ENCODE measurements at places on chromosomes 5 and 9.
A peak's percentile ranks its signal among the peaks of the same experiment; 100 is the strongest.

DNA sequence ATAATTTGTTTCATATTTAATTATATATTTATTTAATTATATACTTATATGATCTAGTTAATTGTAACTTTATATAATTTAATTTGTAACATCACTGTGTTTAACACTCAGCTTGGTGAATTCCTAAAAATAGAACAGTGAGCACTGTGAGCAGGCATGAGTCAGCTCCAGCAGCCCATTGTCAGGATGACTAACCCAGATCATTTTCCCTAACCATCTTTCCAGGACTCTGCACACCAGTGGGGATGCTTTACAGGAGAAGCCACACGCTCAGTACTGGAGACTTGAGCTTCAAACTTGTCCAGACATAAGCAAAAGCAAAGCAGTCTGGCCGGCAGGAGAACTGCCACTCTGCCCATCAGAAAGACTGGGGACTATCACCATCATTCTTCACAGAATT, 446.2 kb upstream of the TRPC7 start:
- DNase-seq = no peak

GRCh38 chr5:147854894-147855773, 23.4 kb upstream of the SCGB3A2 start:
- no peak for DNase-seq

DNA sequence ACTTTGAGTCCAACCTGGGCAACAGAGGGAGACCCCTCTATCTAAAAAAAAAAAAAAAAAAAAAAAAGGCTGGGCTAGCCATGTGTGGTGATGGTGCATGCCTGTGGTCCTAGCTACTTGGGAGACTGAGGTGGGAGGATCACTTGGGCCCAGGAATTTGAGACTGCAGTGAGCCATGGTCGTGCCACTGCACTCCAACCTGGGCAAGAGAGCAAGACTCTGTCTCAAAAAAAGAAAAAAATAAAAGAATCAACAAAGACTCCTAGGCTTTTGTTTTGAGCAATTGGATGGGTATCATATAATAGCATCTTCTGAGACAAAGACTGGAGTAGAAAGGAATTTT, 481.7 kb upstream of the PAPPA start:
- DNase-seq = no peak

- no peak for DNase-seq
Measured at GRCh38 chr9:4530375-4530774, 40.1 kb downstream of the SLC1A1 start.

DNA sequence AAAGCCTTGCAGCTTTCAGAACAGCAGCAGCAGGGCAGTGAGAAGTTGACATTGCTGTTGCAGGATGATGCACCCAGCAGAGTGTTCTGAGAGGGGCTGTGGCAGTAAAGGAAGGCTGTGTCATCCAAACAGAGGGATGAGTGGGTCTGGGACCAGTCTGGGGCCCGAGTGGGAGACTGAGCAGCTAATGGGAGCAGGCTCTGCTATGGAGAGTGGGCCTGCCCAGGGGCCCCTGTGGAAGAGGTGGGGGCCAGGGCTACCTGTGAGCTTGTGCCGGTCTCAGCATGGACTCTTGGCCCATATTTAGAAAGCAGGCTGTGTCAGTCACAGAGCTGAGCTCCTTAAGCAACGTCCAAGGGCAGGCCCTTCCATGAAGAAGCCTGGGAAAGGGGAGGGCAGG, 26.0 kb upstream of the PITX1 start:
- no peak for DNase-seq

DNA sequence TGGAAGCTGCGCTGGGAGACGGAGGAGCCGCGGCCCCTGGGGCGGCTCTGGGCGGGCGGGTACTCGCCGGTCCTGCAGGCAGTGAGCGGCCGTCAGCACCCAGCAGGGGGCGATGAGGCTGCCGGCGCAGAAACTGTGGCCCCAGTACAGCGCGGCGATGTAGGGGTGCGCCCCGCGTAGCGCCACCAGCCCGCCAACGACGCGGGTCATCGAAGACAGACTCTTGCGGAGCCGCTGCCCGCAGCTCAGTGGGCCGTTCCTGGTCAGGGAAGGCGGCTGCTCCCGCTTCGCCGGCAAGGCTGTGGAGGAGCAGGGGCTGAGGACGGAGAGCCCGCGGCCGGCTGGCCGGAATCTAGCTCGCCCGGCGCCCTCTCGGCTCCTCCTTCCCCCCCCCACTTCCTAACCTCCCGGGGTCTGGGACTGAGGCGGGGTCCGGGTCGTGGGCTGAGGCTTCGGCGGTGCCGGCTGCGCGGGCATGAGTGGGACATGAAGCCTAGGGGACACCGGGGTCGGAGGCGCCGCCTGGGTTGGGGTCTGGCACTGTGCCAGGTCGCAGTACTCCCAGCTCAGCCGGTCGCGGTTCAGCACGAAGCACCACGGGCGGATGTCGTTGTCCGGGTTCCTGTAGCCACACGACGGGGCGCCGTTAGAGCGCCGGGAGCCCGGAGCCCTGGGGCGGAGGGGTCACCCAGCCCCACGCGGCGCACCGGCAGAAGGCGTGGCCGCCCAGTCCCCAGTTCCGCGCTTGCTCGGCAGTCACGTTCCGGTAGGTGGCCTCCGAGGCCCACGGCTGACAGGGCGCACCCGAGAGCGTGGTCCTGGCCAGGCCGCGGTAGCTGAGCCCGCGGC, 3.6 kb upstream of the PFN3 start:
- peak; percentile 80 for DNase-seq

DNA sequence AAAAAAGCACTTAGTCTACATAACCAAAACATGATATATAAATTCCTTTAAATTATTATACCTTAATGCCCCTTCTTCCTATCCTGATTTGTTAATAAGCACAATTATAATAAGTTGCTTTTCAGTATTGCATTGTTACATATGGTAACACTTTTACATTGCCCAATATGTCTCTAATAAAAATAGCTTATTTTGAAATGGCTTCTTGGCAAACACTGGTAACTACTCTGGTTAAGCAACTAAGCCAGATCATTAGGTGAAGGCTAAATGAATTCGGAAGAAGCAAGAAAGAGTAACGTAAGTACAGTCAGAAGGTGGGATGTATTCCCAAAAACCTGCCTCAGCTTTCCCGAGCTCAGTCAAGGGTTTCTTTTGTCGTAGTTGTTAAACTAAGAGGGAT, 85.3 kb downstream of the TTC39B start:
- DNase-seq = no peak

DNA sequence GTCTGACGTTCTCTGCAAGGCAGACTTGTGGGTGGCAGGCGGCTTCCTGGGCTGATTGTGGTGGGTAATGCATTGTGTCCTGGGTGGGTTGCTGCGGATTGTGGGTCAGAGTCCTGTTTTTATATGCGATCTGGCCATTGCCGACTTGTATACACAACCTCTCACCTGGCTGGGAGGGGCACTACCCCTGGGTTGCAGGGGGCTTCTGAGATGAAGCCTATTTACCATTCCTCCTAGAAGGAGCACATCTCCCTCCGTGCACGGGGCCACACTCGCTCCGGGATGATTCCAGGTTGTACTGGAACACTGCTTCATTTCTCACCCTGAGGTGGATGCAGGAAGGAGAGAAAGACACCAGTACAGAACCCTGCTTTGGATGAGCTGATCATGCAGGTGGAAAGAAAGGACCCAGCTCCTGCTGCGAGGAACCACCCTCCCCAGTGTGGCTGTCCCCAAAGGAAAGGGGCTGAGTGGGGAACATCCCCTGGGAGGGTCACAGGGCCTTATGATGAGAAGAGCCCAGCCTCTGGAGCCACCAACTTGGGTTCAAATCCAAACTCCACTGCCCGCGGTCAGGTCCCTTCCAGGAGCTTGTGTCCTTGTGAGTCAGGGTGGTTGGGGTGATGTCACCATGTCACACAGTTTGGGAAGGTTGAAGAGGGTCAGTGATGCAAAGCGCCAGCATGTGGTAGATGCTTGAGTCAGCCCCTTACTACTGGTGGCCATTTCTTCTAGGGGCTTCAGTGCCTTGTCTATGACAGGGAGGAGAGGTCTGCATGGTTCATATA, 151.8 kb upstream of the COL5A1 start:
- DNase-seq = no peak

GRCh38 chr9:116516456-116516855, 170.6 kb upstream of the TRIM32 start:
- no peak for DNase-seq

GRCh38 chr5:127386557-127386956, 96.0 kb downstream of the MEGF10 start:
- no peak for DNase-seq

GRCh38 chr5:106171708-106172107, 1499.0 kb downstream of the EFNA5 start:
- no peak for DNase-seq

GRCh38 chr5:38825494-38825893, 20.3 kb upstream of the OSMR start:
- DNase-seq = no peak

- DNase-seq = no peak
Measured at GRCh38 chr5:150020249-150020648, 19.7 kb downstream of the HMGXB3 start.

GRCh38 chr5:177309351-177310191, 2.1 kb downstream of the MXD3 start:
- DNase-seq = peak; percentile 93

DNA sequence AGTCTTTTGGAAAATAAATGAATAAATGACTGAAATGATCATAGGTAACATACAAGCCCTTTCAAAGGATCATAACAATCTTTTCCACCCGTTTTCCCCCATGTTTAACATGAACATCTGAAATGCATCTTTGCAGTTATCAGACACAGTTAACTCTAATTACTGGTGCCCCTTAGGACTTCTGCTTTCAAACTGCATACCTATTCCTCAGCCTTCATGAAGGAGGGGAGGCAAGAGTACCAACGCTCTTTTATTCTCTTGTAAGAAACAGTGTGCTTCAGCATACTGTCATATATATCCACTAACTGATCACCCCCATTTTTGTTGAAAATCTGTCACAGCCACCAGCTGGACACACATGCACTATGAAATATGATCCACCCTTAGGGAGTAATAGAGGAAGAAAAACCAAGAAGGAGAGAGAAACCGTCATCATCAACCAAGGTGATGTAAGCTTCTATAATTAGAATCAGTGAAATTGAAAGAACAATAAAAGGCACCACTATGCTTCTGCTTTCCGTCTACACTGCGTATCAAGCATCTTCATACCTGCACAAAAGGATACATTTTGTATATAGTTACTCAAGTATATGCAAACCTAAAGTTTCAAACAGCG, 98.7 kb downstream of the RAPGEF6 start:
- no peak for DNase-seq

DNA sequence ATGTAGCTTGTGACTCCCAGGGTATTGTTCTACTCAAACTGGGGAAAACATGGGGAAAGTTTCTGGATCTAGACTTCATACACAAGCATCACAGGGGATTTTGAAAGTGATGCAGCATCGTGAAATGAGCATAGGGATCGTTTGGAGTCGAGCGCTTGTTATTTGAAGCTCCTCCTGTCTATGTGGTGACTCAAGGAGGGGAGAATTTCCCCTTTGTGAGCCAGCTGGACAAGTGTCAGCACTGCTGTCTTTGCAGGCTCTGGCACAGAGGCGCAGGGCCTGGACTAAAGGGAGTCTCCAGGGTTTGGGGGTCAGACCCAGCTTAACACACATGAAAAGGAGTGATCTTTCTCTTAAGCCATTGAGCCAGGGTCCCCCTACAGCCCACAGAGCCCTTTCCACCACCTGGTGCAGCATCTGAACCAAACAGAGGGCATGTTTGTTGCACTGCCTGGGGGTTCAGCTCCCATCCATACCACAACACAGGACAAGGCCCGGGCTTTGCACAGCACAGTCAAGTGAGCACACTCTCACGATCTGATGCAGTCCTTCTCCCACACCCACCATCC, 51.0 kb downstream of the IRF1 start:
- DNase-seq = no peak

DNA sequence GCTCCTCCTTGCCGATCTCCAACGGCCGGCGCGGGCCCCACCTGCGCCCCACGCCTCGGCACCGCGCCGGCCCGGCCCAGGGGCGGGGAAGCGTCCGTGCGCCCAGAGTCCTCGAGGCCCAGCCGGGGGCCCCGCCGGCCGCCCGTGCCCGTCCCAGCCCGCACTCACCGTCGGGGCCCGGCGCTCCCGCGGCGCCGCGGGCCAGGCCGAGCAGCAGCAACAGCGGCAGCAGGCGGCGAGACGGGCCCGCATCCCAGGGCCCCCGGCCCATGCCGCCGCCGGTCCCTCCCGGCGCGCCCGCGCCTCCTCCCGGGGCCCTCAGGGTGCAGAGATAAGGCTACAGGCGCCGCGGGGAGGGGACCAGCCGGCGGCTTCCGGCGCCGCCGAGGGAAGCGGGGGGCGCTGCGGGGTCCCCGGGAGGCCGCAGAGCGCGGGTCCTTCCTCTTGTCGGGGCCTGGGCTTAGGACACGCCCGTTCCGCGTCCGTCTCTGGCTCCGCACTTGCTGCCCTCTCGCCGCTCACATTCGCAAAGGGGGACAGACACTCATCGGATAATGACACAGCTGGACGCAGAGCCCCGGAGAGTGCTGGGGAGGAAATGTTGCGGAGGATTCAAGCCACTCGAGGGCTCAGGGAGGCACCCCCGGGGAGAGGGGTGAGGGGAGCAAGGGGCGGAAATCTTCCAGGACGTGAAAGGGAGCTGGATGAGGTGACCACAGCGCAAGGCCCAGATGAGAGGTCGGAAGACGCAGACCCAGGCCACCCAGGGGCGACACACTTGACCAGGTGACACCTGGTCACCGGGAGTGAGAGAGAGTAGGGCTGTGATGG, at the start of gene SUSD1:
Gene SUSD1 (minus strand): TSS at position 333 of the 831 bp plus-strand sequence. CDS start 62 bp downstream, at position 271.
- DNase-seq = peak; percentile 72

DNA sequence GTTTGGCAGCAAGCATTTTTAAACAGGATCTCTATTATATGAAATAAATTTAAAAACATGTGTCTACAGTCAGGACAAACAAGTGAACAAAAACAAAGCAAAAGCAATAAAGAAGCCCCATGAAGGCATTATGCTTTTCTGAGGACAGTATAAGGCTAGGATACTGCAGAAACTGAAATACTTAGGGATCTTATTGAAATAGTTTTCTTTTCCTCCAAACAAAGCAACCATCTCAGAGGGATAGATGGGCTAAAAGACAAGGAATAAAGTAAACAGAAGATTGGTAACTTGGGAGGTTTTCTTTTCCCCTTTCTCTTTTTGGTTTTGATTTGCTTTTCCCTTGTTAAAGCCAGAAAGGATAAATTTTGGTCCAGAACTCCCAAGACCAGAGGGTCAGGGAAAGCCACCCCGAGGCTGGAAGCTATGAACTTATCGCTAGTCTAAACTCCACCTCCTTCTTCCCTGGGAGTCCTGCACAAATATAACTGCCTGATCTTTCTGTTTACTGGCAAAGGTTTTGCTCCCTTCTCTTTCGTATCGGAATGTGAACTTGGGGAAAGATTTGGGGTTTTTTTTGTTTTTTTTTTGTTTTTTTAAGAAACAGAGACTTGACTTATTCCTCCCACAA, 164.0 kb downstream of the GHR start:
- DNase-seq = no peak

DNA sequence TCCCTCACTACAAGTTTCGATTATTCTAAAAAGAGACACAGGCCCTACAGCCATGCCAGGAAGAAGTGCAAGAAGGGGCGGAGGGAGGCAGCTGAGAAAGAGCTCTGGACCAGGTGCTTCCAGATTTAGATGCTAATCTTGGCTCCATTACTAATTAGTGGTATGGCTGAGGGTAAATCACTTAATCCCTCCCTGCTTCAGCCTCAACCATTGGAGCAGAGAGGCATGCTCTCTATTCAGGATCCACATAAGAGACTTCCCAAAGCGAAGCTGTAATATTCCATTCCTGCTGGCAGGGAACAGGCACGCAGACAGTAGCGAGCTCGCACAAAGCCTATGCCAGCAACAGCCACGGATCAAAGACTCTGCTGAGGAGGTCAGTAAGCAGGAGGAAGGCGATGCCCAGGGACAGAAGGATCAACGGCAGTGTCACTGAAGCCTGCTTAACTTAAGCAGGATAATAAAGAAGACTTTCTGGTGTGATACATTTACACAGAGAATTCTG, 24.2 kb downstream of the LIFR start:
- DNase-seq = peak; percentile 45

GRCh38 chr9:98034593-98035546, 21.7 kb upstream of the NANS start:
- peak; percentile 96 for DNase-seq
